ENCODE measurements at places on chromosomes 3 and 15.

GRCh38 chr3:129602730-129603560, 3.5 kb downstream of the PLXND1 start:
- DNase-seq = no peak

DNA sequence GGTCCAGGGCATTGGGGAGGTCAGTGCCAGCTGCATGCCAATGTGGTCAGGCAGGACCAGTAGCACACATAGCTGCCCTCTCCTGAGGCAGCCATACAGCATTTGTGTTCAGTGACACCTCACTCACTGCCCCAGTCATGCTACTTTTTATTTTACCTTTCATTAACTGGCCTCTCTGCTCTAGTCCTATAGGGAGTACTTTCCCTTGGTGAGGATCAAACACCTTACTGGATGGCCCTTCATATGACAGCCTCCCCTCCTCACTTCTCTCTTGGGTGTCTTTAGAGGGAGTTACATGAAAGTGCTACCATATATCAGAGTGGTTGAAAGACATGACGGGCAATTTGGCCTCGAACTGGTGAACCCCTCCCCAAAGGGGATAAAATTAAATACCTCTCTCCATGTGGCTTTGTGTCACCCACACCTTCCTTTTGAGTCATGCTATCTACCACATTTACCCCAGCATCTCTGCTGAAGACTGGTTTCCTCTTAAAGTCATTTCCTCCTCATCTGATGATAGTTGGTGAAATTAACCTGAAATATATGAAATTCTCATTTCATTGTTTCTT, 17.6 kb downstream of the RLBP1 start:
- DNase-seq = no peak

DNA sequence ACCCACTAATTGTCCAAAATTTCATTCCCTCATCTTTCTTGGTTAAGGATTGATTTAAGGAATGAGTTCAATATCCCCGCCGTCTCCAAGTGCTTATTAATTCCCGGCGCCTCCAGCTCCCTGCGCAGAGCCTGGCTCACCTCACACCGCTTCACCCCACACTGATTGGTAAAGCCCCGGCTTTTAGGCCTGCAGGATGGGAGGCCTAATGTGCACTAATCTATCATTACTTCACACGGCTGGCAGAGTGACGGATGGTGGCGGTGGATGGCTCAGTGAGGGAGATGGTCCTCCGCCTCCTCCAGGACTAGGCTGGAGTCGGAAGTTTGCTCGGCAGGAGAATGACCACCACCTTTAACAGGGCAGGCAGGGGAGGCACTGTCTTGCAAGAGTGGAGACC, 81.7 kb downstream of the MEGF11 start:
- DNase-seq = no peak

GRCh38 chr15:90360746-90361145, 8.7 kb downstream of the ZNF774 start:
- no peak for DNase-seq

DNA sequence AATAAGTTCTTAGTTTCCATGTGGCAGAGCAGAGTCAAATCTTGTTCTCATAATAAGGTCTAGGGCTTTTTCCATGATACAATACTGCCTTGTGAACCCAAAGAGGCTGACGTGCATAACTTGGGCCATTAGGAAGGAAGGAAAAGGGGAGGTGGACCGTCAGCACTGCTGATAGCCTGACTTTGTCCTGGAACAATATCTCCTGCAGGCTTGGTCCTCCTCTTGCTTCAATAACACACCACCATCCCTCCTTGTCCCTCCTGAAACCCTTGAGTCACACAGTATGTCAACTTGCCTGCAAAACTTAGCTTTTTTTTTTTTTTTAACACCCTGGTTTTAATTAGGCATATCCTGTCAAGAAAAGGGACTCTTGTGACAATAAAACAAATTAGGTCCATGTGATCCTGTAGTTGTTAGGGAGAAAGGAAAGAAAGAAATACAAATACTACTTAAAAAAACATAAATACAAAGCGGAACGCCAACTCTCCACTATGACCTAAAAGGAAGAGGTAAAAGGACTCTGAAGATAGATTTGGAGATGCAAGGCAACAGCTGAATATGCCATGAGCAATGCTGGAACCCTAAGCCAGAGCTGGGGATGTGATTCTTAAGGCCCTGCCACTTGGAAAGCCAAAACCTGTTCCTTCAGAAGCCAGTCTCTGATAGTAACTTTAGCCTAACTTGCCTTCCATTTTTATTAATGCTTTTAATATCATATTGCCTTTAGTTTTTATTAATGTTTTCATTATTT, 67.0 kb downstream of the WWTR1 start:
- no peak for DNase-seq

DNA sequence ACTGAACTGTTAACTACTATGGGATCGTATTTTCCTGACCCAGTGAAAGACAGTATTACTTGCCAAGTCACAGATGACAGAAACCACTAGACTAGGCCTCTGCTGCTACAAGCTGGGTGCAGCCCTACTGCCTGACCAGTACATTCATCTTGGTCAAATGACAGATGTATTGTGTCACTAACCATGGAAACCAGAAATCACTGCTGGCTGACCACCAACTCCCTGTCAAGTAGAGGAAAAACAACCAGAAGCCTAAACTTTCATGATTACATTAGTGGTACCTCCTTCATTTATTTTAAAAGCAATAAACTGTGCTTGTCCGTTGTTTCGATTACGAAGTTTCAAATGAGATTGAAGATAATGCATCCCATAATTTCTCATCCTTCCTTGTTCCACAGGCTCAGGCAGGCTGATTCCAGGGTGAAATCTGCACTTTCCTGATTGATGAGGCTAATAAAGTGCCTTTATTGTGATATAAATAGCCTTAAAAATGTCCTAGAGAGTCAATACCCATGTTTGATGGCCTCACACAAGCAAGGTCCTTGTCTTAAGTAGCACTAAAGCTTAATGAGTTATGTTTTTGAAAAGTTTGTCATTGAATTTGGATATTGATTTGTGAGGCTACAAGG, 309.7 kb downstream of the LSAMP start:
- no peak for DNase-seq

- no peak for DNase-seq
These were observed 360.2 kb upstream of the ROPN1 start for GRCh38 chr3:124352149-124352539.

DNA sequence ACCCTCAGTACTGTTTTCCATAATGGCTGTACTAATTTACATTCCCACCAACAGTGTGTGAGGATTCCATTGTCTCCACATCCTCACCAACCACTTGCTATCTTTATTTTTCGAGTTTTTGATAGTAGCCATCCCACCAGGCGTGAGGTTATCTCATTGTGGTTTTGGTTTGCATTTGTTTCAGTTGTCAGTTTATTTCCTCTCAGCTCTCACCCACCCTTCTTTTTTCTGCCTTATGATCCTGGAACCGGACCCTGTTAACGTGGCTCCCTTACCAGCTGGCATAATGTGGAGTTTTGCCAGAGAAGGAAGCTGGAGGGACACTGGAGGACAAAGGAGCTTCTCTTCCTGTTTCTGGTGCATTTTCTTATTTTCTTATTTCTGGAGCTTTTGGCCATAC, 25.1 kb upstream of the SH3GL3 start:
- no peak for DNase-seq

GRCh38 chr15:44713006-44713966, 2.0 kb downstream of the B2M start:
- no peak for DNase-seq

- DNase-seq = no peak
These were observed 277.3 kb downstream of the GABRG3 start for GRCh38 chr15:27248251-27248650.

DNA sequence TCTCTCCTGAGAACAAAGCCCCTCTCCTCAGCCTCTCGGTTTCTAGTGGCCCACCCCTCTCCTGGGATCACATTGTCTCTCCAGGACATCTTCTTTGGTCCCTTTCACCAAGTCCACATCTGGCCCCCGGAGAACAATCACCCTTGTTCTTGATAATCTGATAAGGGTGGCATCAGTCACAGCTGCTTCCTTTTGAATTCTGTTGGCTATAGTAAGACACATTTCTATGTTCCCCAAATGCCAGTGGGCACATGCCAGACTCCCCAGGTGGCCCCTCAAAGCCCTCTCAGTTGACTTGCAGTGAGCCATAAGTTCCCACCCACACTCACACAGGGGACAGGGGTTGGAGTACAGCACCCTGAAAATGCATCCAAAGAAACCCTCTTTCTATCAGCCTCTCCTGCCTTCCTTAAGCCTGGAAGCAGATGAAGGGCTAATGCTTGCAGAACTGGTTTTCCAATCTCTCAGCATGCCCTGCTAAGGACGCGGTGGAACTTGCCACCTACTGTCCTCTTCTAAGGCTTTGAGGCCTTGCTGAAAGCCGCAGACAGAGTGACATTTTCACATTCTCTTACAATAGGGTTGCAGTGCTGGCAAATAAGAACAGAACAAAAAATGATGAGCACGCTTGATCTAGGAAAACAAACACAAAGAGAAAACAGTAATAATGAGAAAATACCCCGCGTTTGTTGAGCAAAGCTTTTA, 101.3 kb upstream of the SLCO3A1 start:
- no peak for DNase-seq

DNA sequence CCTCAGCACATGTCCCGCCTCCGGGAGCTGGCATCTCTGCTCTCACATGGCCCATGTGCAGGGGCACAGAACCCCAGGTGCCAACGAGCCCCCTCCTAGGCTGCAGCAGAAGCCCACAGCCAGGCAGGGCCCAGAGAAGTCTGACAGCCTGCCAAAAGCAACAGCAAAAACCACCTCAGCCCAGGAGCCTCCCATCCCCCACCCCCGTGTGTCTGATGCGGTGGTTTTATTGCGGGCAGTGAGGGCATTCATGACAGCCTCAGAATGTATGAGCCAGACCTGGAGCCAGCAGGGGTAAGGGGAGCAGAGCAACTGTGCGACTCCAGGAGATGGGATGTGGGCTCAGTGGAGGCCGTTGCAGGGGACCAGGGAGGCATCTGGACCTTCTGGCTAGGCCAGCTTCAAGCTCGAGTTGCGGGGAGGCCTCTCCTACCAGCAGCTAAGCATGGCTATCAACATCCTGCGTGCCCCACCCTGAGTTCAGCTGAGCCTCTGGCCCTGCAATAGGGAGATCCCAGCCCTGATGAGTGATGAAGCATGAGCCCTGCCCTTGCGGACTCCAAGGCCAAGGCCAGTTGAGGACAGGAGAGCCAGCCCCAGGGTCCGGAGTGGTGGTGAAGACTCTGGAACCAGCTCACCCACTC, 52.5 kb downstream of the CYP11A1 start:
- DNase-seq = no peak

DNA sequence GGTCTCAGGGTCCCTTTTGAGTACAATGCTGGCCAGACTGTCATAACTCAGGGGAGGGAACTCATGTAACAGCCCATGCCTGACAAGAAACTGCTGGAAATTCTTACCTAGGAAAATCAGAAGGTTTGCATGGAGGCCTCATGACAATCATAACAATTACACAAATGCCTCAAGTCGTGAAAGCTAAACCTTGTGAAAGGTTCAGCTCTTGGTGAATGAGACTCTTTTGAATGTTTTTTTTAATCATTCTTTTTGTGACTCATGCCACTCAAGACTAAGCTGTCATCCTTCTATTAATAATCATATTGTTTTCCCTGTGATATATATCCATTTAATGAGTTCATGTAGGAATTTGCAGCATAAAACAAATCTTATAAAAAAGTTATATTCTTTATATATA, 61.4 kb upstream of the LEKR1 start:
- DNase-seq = no peak

GRCh38 chr3:67381667-67382272, 272.6 kb downstream of the SUCLG2 start:
- no peak for DNase-seq

GRCh38 chr3:55906896-55907295, 419.8 kb upstream of the WNT5A start:
- DNase-seq = no peak

DNA sequence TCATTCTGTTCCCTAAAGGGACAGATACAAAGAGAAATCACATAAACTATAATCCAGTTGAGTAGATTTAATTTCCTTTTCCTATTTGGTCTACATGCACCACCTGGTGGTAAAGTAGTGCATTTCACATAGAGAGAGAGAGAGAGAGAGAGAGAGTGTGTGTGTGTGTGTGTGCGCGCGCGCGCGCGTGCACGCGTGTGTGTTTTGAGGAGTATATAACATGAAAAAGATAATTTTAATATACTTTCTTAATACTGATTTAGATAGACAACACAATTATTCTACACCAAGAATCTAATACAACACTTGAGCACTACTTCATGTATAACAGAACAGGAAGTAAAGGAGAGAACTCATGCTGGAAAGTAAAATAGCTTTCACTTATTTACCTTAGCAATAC, 1.1 kb upstream of the FGF7 start:
- no peak for DNase-seq

GRCh38 chr3:11240496-11240895, 31.7 kb upstream of the ATG7 start:
- DNase-seq = no peak

- no peak for DNase-seq
These were observed 38.2 kb downstream of the ABI3BP start for GRCh38 chr3:100954990-100955389.

GRCh38 chr3:147195887-147196286, 210.5 kb downstream of the ZIC4 start:
- no peak for DNase-seq

- DNase-seq = no peak
These were observed 17.8 kb downstream of the UQCC5 start for GRCh38 chr3:52554026-52554755.

GRCh38 chr15:92934716-92935115, 34.6 kb downstream of the CHD2 start:
- DNase-seq = no peak

DNA sequence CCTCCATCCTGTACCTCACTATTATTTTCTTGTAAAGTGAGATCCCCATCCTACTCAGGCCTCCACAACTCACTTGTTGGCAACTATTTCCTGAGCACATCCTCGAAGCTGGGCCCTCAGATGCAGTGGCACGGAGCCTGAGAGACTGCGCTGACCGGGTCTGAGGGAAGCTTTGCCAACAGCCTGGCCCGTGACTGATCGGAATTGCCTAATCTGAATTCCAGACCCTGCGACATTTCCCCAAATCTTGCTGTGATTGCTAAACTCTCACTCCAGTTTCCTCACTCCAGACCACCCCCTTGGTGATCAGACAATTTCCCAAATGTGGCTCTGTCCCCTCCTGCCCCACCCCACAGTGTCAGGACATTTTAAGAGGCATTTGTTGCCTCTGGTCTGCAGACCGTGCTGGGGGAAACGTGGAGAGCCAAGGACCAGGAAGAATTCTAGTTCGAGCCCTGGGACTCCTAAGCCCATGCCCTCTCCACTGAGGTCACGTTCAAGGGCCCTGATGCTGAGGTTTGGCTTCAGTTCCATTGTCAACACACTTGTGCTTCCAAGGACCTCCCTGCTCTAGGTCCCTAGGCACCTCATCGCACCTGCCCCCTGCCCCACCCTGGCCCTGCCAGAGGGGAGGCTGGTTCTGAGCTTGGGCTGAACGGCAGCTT, 22.8 kb downstream of the KLHL25 start:
- no peak for DNase-seq
